Activated CD4-positive, alpha-beta T cell treated with anti-CD3 and anti-CD28 coated beads, Interleukin-2, amount 50 U/mL, for 24 hours (primary cell): ENCODE measurements at places on chromosomes 7 and 10.

- DNase-seq: no peak
Measured at GRCh38 chr10:93873420-93874115, 20.2 kb upstream of the SLC35G1 start.

DNA sequence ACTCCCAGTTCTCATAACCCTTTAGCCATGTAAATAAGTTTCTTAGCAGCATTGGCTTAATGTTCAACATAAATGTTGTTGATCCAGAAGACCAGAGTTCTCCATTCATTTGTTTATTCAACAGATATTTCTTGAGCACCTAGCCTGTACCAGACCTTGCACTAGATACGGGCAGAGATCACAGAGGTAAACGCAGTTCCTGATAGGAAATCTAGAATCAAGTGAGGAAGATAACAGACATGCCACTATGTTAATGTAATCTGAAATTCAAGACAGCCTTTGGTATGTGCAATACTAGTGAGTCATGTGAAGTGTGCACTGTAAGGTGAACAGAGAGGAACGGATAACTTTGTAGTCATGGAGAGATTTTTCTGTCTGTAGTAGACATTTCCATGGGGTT is 3.0 kb downstream of the BUB3 start:
- DNase-seq: no peak

DNA sequence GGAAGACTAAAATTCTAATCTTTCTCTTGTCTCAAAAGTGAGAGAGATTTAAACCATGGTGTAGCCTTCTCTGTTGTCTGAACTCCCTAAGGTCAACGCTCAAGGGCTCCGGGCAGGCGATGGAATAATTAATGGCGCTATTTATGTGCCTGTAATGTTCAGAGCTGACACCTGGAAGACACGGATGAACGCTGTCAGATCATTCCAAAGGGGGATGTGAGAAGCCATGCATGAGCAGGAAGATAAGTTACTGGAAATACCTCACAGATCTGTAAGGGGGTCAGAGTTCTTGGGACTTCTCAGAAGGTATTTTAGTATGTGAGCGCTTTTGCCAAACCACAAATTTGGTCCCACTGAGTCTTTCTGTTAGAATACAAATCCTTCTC is 73.3 kb upstream of the MTPN start:
- DNase-seq: no peak

- DNase-seq: no peak
Measured at GRCh38 chr7:1170741-1171501, 10.9 kb upstream of the ZFAND2A start.

DNA sequence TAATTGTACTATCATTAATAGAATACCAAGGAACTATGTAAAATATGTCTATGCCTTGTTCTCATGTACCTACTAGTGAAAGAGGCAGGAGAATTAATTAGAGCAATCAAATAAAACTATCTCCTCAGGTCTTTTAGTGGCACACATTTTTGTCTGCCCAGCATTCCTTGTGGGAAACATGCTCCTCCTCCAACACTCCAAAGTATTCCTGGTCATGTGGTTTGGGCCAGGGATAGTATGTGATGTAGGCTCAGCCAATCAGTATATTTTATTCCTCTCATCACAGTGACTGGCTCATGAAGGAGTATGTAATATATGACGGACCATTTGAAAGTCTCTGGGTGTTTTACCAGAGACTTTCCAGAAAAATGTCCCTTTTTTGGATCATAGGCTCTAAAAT is 16.7 kb upstream of the SYPL1 start:
- no peak for DNase-seq

DNA sequence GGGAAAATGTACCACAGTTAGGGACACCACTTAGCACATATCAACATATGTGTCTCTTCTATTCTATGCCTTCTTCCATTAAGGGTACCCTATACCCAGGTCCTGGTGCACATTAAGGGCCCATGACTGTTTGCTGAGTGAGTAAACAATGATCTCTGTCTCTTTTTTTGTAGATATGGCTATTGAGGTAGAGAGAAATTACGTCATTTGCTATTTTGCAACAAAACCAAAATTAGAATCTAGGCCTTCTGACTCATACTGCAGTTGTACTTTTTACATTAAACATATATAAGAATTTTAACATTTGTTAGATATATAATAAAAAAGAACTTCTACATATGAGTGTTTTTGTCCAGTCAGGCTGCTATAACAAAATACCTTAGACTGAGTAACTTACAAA is 683.2 kb upstream of the LRRN3 start:
- no peak for DNase-seq

GRCh38 chr10:34155812-34156211 is 659.3 kb downstream of the PARD3 start:
- DNase-seq: no peak

- DNase-seq: no peak
Measured at GRCh38 chr7:127983804-127984332, 47.4 kb downstream of the LRRC4 start.

- no peak for DNase-seq
Measured at GRCh38 chr7:106462365-106462859, 177.6 kb upstream of the NAMPT start.

- no peak for DNase-seq
Measured at GRCh38 chr10:67666416-67667034, 29.5 kb downstream of the CTNNA3 start.

- no peak for DNase-seq
Measured at GRCh38 chr10:14128519-14128918, 202.2 kb downstream of the FRMD4A start.

DNA sequence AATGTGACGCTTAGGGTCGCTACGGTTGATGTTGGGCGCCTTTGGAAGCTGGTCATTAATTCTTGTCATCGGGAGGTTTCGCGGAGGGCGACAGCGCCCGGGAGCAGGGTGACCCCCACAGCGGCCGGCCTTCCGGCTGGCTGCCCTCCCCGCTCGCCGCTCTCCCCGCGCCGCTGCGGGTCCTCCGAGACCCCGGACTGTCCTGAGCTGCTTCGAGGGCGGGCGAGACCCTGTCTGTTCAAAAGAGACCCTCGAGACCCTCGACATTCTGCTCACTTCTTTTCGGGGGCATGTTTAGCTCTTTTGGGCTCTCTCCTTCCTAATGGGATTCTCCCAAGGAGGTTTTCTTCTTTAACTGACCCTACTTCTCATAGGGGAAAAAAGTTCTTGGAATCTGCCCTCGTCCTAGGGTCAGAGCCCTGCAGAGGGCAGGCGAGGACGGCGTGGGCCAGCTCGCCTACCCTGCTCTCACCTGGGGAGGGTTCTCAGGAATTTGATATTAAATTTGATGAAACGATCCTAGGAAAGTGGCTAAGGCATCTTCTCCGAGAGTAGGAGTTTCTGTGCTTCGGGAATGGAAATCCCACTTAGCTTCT is 257.0 kb downstream of the OTUD1 start:
- no peak for DNase-seq

- no peak for DNase-seq
Measured at GRCh38 chr10:98150544-98150943, 16.1 kb downstream of the R3HCC1L start.

DNA sequence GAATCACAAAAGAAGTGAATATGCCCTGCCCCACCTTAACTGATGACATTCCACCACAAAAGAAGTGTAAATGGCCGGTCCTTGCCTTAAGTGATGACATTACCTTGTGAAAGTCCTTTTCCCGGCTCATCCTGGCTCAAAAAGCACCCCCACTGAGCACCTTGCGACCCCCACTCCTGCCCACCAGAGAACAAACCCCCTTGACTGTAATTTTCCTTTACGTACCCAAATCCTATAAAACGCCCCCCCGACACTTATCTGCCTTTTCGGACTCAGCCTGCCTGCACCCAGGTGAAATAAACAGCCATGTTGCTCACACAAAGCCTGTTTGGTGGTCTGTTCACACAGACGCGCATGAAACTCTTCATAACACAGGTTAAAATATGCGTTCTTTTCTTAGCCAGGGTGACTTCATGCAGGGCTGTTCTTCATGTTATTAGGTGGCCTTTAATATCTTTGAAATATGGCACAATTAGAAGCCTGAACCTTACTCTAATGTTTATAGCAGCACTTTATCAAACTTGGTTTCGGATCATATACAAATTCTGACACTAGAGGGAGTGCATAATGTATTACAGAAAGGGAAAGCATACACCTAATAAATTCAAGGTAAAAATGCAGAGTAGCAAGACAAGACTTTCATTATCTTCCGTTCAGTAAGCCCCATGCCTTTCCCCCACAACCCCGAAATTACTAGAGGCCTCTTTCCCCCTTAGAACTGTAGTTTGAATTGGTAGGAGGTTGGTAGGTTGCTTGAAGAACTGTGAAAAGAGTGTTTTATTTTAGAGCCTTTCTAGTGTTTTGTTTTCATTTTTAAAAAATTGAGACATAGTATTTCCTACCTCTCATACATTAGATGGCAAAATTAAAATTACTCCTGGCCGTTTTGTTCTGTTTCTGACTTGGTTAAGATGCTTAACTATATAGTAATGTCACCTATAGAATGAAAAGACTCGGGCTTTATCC is 117.9 kb downstream of the NPY start:
- no peak for DNase-seq

DNA sequence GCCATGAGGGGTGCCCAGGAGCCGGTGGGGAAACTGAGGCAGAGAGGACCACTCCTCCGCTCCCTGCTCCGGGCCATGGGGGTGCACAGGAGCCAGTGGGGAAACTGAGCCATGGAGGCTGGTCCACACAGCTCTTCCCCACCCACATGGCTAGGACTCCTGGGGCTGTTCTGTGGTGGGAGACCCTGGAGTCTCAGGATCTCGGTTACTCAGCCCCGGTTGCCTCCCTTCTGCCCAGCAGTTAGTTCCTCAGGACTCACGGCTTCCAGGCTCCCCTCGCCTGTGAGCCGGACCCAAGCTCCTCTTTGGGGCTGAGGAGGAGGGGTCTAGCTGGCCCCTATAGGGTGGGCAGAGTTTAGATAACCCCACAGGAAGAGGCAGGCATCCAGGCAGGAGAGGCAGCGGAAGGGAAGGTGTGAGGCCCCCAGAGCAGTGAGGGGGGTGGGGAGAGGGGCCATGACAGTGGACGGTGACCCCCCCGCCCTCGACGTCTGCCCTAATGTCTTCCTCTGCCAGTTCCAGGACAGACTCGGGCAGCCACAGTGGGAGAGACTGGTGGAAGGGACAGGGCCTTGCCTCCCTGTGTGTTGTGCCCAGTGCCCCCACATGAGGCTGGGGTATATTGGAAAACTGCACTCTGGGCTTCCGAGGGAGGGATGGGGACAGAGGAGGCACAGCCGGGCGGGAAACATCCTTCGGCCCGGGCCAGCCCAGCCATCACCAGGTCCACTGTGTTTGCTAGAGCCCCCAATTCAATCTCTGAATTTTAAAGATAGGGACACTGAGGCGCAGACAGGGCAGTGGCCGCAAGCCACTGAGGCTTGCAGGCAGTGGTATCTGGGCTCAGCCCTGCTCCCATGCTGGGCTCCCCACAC is 4.3 kb downstream of the ELFN1 start:
- DNase-seq: no peak

- no peak for DNase-seq
Measured at GRCh38 chr10:124362568-124362967, 56.2 kb downstream of the OAT start.

DNA sequence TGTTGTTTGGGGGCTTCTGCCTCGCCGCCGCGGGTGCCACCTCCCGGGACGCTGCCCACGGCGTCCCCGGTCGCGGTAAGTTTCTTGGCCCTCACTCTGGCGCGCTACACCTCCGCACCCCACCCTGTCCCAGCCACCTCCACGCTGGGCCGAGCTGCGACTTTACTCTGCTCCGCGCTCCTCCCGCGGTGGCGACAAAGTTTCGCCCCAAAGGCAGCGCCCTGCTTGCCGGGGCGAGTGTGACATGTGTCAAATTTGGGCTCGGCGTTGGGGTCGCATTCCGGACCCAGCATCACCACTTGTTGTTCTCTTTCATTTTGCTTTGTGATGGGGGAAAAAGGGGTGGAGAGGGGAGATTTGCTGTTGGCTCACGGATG is 167.7 kb upstream of the PPP1R3A start:
- no peak for DNase-seq

GRCh38 chr7:5230265-5231067 is 40.4 kb downstream of the WIPI2 start:
- DNase-seq: no peak

DNA sequence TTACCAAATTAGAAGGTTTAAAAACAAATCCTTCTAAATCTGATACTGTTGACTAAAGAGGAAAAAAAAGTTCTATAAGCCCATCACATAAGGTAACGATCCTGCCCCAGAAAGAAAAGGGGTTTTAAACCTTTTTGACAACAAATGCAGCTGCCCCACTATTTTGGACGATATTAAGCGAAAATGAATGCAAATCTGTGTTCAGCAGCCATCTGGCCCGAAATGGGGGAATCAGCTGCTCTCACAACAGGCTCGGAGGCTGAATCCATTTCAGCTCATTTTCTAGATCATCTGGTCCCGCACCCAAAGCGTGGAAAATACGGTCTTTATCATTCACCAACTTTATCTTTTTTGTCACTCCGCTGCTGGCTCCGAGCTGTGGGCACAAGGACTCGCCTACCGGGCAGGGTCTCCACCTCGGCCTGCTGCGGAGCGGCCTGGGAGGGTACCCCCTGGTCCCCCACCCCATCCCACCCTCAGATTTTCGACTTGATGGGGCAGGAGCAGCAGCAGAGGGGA is 2.4 kb upstream of the EBF3 start:
- DNase-seq: no peak
